ENCODE measurements at places on chromosomes 12 and 14.

GRCh38 chr14:99718811-99719192, 34.7 kb downstream of the CYP46A1 start:
- DNase-seq = no peak

GRCh38 chr12:29572464-29572863, 75.0 kb upstream of the OVCH1 start:
- no peak for DNase-seq

GRCh38 chr12:123390498-123391426, 6.8 kb downstream of the KMT5A start:
- DNase-seq = peak; percentile 31

DNA sequence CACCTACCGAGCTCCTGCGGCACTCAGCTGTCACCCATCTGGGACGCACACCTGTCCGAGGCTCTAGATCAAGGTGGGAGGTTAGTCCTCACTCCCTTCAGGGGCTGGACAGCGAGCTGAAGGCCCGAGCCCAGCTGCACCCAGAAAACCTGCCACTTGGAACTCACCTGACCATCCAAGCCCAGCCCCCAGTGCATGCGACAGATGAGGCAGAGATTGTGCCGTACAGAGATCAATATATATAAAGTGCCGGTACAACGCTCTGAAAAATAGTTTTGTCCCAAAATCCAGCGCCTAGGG, 3.0 kb downstream of the ANKRD9 start:
- no peak for DNase-seq

DNA sequence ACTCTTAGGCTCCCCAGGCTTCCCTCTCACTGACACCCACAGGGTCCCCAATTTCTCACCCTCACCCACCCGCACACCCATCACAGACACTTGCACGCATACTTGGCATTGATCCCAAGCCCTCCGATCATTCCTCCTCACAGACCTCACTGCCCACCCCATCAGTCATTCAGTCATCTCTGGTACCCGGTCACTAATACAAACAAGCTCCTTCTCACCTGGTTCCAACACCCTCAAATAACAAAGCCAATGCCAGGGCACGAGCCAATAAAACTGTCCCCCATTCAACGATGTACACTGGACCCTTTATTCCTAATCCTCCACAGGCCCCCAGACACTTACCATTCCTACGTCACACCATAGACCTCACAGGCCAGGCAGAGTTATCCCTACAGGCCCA, 2.3 kb downstream of the ZNF605 start:
- DNase-seq = no peak

DNA sequence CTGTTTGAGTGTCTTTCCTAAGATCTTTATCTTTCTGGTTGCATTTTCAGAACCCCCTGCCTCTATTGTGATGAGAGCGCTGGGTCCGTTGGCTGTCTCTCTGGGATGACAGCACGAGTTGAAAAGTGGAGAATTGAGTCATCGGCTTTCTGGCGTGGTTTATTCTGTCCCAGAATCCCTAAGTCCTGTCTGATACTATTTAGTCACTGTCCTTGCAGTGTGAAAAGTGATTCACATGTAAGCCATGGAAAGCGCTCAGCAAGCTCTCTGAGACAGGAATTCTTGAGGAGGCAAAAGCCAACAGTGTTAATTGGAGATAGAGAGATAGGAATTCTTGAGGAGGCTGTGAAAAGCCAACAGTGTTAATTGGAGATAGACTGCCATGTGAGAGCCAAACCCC, 121.7 kb downstream of the CHST11 start:
- DNase-seq = peak; percentile 91

DNA sequence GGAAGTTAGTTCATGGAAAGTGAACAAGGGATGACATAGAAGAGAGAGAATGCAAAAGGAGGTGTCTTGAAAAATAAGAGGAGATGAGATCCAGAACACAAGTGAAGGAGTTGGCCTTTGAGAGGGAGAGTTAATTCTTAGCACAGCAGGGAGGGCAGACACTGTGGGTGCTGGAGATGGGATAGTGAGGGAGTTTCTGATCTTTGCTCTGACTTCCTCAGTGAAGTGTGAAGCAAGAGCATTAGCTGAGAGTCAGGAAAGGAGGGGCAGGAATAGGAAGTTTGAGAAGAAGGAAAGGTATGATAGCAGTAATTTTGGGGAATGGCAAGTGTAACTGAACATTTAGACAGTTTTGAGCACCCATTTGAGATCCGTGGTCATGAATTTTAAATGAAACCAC, 75.8 kb upstream of the COCH start:
- no peak for DNase-seq

DNA sequence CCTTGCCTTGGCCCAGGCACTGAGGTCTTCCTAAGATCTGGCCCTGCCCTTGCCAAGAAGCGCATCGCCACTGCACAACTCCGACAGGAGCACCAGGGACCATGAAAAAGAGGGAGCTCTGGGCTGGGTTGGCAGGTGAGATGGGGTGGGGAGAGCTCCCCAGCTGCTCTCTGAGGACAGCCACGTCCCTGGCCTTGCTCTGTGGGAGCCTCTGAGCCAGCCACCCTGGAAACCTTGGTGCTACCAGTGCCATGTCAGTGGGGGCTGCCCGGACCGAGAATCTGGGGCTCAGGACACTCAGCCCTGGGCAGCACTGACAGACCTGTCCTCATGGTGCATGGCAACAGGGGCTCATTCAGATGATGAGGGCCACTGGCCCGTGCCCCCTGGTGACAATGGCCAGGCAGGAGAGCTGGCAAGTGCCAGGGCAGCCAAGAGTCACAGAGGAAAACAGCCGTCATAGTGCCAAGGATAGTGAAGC, 134.8 kb downstream of the ZFP36L1 start:
- DNase-seq = no peak
